ENCODE measurements at places on chromosomes 7 and 10. TPM values are rescaled to one million over a fixed set of nuclear protein-coding genes. Genes with fewer than 3 reads are reported as not detected.

Gene TMEM213
- not detected for total RNA-seq

Gene CYP2C9
- not detected for total RNA-seq

Gene CHST15
- 9.1 TPM for total RNA-seq

Gene INHBA
- total RNA-seq: 0.50 TPM

Gene LRGUK
- 0.30 TPM for total RNA-seq

Gene GLI3
- total RNA-seq: 0.33 TPM

Gene OPN4
- total RNA-seq: not detected

Gene TAS2R41
- total RNA-seq: not detected
